Hindlimb muscle (tissue), 1 donor: ENCODE measurements at places on chromosomes 1 and 21. TPM values are rescaled to one million over a fixed set of nuclear protein-coding genes. Genes with fewer than 3 reads are reported as not detected.

CYP2J2 gene
- polyA plus RNA-seq, result 93.5 TPM

SLC30A10 gene
- 0.10 TPM for polyA plus RNA-seq

TMEM79 gene
- polyA plus RNA-seq, result 5.0 TPM

GSTM4 gene
- polyA plus RNA-seq, result 19.4 TPM

LYPD8 gene
- polyA plus RNA-seq, result not detected

TRIM58 gene
- polyA plus RNA-seq, result 1.3 TPM

MYOC gene
- 2.4 TPM for polyA plus RNA-seq

TMEM240 gene
- 4.8 TPM for polyA plus RNA-seq

TAL1 gene
- polyA plus RNA-seq, result 3.6 TPM

VANGL2 gene
- 11.0 TPM for polyA plus RNA-seq

PDE4B gene
- 18.0 TPM for polyA plus RNA-seq

THEMIS2 gene
- polyA plus RNA-seq, result 3.0 TPM

LDLRAD1 gene
- polyA plus RNA-seq, result not detected

COL9A2 gene
- polyA plus RNA-seq, result 1.2 TPM

MATN1 gene
- 1.1 TPM for polyA plus RNA-seq

PERM1 gene
- 2.1 TPM for polyA plus RNA-seq

GOLT1A gene
- not detected for polyA plus RNA-seq

ORC1 gene
- polyA plus RNA-seq, result 2.6 TPM

PLA2G2D gene
- not detected for polyA plus RNA-seq

NOC2L gene
- 48.2 TPM for polyA plus RNA-seq
